GM23338 (cell line): ENCODE measurements at places on chromosomes 3 and 15. TPM values are rescaled to one million over a fixed set of nuclear protein-coding genes. Genes with fewer than 3 reads are reported as not detected.

PAQR5 gene
- total RNA-seq = 14.5 and 17.7 TPM in 2 replicates

SLC24A5 gene
- total RNA-seq = not detected in 2 replicates

AGTR1 gene
- 0.35 TPM in 1 of 2 replicates, not detected in the other for total RNA-seq

GPR15 gene
- not detected in 2 replicates for total RNA-seq

DNAJB11 gene
- total RNA-seq = 72.5 and 72.6 TPM in 2 replicates

FGD5 gene
- 12.2 and 19.0 TPM in 2 replicates for total RNA-seq

ISL2 gene
- total RNA-seq = 2.2 and 2.7 TPM in 2 replicates

SUSD5 gene
- total RNA-seq = 3.6 and 4.3 TPM in 2 replicates

GNAI2 gene
- 132 and 153 TPM in 2 replicates for total RNA-seq
